Fibroblast of pulmonary artery (primary cell): ENCODE measurements at places on chromosomes 12 and 14.
A peak's percentile ranks its signal among the peaks of the same experiment; 100 is the strongest.

GRCh38 chr12:64064706-64065105, 157.4 kb downstream of the KICS2 start:
- DNase-seq = no peak

DNA sequence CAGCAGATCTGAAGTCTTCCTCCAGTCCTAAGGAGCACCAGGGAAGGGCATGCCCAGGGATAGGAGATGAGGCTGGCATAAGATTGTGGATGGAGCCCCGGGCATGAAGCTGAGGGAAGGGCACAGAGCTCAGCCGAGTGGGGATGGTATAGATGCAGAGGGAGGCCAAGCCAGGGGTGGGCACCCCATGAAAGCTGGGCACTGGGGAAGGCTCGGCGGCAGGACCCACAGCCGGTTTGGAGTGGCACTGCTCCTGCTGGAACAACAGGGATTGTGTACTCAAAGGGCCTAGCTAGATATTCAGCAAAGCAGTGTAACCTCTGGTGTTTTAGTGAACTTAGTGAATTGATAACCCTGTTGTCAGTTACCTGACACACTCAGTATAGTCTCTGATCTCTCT, 117.1 kb downstream of the NTF3 start:
- no peak for DNase-seq

DNA sequence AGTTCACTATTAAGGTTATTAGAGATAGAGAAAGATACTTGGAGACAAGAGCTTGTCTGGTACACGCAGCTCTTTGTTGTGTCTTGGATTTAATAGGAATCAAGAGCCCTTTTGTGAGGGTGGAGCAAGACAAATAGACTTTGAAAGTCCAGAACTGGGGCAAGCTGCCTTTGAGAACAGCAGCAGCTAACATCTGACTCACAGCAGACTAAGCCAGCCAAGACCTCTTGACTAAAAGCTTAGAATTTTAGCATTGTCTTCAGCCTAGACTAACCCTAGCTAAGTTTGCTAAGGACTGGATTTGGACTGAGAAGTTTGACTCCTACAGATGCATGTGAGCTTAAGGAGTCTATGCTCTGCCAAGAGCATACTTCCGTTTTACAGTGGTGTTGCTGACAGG, 201.9 kb upstream of the RBM19 start:
- peak; percentile 72 for DNase-seq

- DNase-seq = peak; percentile 23
Observed at GRCh38 chr12:16670456-16671050, 64.6 kb upstream of the LMO3 start.

GRCh38 chr12:69170293-69170692, 69.1 kb upstream of the CPSF6 start:
- no peak for DNase-seq

GRCh38 chr12:131097202-131098177, 143.8 kb downstream of the ADGRD1 start:
- DNase-seq = no peak

- no peak for DNase-seq
Observed at GRCh38 chr12:2288875-2289274, 236.1 kb downstream of the CACNA1C start.

GRCh38 chr12:101850199-101850598, 19.4 kb upstream of the GNPTAB start:
- DNase-seq = no peak

GRCh38 chr14:100332071-100332639, 9.0 kb downstream of the SLC25A47 start:
- no peak for DNase-seq

DNA sequence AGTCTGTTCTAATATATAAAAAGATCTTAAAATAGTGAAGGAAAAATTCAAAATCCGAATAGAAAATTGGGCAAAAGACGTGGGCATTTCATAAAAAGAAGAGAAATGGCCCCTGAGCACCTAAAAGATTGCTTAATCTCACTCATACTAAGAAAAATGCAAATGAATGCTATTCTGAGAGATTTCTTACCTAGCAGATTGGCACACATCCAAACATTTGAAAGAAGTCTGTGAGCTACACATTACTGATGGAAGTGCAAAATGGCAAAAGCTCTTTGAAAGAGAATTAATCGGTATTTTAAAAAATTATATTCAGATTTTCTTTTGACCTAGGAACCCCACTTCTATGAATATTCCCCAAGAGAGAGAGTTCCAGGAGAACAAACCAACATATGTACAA, 280.4 kb upstream of the GARIN6 start:
- DNase-seq = no peak

GRCh38 chr12:110223777-110224378, 57.2 kb upstream of the ATP2A2 start:
- DNase-seq = peak; percentile 16

- no peak for DNase-seq
Observed at GRCh38 chr12:62808166-62808879, 126.6 kb downstream of the PPM1H start.
